ENCODE measurements at places on chromosomes 12 and 14.
A peak's percentile ranks its signal among the peaks of the same experiment; 100 is the strongest.

GRCh38 chr12:22686193-22686592 is 61.2 kb downstream of the ETNK1 start:
- DNase-seq, result no peak

- peak; percentile 68 for DNase-seq
Observed at GRCh38 chr12:29208060-29208459, 59.0 kb downstream of the FAR2 start.

GRCh38 chr12:44780221-44780790 is 95.8 kb downstream of the NELL2 start:
- no peak for DNase-seq

DNA sequence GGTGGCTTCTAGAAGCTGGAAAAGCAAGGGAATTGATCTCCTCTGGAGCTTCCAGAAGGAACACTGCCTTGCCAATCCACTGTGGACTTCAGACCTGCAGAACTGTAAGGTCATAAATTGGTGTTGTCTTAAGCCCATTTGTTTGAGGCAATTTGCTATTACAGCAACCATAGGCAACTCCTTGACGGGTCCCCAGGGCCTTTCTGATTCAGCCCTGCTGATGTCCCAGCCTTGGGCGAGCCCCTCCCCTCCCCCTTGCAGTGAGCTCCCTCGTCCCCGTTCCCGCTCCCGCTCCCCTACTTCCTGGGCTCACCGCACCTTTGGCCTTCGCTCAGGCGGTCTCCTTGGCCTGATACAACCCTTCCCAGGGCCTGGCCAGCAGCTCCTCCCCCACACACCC is 18.9 kb upstream of the DIO3 start:
- DNase-seq, result no peak

DNA sequence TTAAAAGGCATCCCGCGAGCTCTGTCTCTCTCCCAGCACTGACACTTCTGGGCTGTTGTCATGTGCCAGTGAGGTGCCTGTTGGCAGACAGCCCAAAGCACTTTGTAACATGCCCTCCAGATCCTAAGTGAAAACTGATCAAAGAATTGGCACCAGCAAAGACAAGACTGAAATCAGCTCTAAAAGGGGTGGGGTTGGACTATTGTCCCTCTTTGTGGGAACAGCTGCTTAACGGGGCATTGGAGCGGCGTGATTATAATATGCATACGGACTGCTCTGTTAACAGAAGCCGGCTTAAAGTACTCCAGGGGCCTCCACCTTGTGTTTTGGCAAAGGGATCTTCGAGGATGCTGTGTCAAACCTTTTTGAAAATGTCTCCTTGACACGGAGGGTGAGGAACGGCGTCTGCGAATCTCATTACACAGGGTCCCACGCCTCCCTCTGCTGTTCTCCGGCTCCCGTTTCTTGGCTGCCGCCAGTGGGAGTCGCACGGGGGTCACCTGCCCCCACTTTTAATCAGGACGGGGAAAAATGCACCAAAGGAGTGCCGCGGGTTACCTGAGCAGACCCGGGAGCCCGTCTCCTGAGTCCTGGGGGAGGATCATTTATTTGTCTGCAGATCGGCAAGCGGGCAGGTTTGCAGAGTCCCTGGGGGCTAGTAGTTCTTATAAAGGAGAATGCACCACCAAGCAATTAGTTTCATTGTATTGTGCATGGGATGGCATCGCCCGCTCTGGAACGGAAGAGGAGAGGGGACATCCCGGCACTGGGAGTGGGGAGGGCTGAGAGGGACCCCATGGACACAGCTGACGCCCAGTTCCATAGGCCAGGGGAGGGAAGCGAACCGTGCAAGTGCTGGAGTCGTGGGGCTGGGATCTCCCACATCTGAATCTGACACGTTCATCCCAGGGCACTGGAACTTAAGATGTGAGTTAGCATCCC is 44.3 kb downstream of the SPRING1 start:
- DNase-seq, result no peak

- DNase-seq, result no peak
Observed at GRCh38 chr12:52600941-52601481, at the start of gene KRT72. KRT72 (minus strand) TSS chr12:52601463; CDS start chr12:52601452, 11 bp downstream.

DNA sequence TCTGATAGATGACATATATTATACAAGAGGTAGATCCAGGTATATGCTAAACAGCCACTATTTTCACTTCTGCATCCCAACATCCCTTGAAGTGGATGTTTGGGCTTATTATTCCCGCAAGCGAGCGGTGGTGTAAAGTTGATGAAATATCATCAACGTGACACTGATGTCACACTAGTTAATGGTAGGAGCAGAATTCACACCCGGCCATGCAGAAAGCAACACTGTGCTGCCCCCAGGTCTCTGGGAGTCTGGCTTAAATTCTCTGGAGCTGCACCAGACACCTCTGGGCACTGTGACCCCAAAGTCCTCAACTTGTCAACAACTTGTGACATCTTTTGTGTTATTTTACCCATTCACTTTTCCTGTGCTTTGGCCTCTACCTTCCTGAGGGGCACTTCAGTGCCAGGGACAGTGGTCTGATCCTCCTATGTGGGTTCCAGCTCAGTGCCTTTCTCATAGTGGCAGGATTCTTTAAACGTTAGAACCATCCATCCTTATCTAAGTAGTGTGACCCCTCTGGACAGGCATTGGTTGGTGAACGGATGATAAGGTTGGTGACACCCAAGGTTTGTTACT is 952 bp downstream of the DRAM1 start:
- DNase-seq, result peak; percentile 43

DNA sequence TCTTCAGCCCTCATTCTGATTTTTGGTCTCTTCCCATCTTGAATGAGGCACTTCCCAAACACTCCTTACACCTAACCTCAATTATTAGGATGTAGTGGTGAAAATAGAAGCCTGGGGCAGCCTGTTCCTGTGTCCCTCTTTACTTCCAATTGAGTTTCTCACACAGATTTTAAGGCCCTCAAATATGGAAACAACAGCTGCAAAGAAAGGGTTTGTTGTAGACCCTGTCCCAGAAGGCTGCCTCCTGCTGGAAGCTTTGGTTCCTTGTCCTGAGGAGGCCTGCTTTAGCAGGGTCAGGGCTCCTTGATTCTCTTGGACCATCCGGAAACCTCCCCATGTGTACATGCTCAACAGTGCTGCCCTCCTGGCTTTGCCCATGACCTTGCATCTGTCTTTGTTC is 101.3 kb downstream of the TGFB3 start:
- DNase-seq, result no peak

GRCh38 chr14:78005325-78005724 is 164.8 kb upstream of the NRXN3 start:
- peak; percentile 19 for DNase-seq

GRCh38 chr14:67883717-67884116 is 64.1 kb downstream of the RAD51B start:
- peak; percentile 30 for DNase-seq

DNA sequence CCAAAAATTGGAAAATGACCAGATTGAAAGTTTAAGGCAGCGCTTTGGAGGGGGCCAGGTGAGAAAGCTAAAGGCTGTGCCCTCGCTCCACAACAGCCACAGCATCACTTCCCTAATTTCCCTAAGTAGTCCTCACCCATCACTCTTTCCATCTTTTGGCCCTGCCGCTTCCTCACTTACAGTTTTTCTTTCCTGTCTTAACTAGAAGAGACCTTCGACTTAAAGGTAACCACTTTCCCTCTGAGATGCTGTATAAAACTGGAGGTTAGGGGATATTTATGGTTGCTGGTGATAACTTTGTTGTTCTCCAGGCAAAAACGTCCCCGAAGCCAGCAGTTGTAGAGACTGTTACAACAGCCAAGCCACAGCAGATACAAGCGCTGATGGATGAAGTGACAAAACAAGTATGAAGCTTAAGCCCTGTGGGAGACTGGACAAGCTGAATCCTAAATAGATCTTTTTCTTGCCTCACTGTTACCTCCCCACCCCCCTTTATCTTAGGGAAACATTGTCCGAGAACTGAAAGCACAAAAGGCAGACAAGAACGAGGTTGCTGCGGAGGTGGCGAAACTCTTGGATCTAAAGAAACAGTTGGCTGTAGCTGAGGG is 4.3 kb downstream of the DDIT3 start:
- no peak for DNase-seq

DNA sequence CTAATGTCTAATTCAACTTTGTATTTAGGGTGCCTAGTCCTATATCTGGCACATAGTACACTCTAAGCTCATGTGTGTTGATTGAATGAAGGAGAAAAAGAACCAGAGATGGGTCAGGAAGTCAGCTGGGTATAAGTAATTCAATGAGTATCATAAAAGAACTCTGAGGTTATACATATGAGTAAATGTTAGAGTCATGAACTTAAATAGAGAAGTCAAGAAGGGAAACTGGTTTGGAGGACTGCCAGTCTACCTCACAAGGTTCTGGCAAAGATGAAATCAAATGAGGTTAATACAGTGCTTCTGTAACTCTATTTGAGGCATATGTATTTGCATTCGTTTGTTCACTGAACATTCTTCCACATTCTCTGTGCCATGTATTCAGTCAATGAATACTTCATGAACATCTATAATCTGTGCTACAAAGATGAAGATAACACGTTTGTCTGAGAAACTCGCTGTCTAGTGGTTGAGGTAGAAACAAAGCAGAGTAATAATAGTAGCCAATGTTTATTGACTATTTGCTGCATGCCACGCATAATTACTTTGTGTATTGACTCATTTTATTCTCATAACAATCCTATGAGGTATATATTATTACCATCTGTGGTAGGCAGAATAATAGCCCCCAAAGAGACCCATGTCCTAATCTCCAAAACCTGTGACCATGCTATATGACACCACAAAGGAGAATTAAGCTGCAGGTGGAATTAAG is 88.9 kb downstream of the PTGER2 start:
- DNase-seq, result peak; percentile 59

GRCh38 chr14:106201376-106201775 is 675.0 kb downstream of the TMEM121 start:
- no peak for DNase-seq

GRCh38 chr12:115354007-115354890 is 670.3 kb upstream of the TBX3 start:
- no peak for DNase-seq

DNA sequence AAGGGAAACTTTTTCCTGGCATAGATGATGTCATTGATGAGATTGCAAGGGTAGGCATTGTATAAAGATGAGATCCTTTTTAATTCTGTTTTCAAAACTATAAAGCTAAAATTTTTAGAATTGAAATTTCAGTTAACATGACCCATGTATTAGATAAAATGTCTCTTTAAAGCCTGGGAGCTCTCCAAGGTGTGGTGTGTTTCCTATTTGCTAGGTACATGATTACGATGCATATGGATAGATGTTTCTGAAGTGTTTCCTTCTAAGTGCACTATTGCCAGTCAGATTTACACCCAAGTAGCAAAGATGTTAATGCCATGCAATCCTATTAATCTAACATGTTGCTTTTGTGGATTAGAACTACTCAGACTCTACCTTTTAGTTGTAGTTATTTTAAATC is 834.7 kb downstream of the DIO2 start:
- no peak for DNase-seq

GRCh38 chr14:96197969-96198368 is 6.7 kb upstream of the BDKRB2 start:
- DNase-seq, result no peak

DNA sequence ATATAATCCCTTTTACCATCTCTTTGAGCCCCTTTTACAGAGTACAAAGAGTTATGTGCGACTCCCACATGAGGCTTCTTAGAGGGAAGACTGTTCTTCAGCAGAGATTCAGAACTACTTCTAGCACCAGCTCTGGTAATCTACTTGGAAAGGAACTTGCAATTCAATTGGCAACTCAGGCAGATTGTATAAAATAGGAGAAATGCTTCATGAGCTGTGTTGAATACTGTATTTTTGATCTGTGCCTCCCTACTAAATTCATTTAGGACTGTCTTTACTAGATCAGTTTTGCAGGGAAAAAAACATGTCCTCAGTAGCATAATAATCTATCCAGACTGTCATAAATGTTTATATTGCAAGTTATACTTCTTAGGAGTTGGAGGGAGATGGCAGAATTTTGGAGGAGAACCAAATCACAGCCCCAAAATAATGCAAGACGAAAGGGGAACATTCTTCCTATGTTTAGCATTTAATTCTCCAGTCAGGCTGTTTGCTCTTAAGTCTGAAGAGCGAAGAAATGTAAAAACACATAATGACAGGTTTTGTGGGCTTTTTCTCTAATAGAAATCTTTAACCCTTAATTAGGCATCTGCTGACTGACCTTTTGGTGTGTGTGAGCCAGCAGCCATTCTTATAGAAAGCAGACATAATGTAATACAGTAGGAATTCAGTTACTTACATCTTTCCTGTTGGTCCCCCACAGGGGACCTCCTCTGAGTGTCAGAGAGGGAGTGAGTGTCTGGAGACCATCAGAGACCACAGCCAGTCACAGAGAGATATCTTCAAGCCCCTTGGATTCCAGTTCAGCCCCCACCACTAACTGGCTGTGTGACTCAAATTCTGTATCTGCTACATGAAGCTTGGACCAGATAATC is 3.9 kb downstream of the ANO4 start:
- DNase-seq, result no peak

DNA sequence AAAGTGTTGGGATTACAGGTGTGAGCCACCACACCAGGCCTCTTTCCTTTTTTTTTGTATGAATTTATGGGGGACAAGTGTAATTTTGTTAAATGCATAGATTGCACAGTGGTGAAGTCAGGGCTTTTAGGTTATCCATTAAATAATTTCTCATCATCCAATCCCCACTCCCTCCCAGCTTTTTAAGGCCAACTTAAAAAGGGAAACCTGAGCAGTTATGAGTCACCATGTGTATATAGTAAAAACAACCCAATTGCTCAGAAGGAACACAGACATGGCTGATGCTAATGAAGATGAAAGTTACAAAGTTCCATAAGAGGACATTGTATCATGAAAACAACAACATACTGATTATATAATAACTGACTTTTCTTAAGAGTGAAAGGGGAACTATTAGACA is 25.6 kb upstream of the ARID2 start:
- no peak for DNase-seq

GRCh38 chr12:18443768-18444437 is 182.6 kb downstream of the PIK3C2G start:
- no peak for DNase-seq

- DNase-seq, result no peak
Observed at GRCh38 chr12:107775093-107775721, 703 bp downstream of the ASCL4 start.

GRCh38 chr12:50043308-50043707 is 14.1 kb upstream of the ASIC1 start:
- no peak for DNase-seq

GRCh38 chr14:55846826-55847446 is 266.9 kb downstream of the KTN1 start:
- DNase-seq, result no peak

DNA sequence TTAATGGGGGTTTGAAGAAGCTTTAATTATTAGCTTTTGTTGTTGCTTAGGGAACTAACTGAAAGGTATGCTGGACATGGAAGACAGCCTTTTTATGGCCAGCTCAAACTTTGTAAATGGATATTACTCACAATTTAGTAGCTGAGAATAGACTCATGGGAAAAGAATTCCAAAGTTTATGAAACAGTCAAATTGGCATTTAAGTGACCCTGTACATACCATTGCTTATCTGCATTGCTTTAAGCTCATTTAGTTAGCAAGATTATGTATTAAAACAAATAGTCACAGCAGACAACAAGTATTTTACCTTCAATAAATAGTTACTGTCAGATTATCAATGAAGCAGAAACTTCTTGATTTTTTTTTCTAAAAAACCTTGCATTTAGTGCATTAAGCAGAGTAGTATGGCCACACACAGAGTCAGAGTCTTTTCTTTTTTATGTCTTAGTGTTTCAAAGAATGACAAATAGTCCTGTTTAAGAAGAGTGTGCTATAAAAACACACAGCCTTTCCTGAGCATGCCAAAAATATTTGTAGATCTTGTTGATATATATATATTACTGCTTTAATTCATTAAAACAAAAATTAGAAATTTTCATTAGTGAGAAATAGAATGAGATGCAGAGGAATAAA is 102.2 kb downstream of the TTC6 start:
- no peak for DNase-seq
